ENCODE measurements at places on chromosomes 2 and 18.
A peak's percentile ranks its signal among the peaks of the same experiment; 100 is the strongest.

- peak; percentile 53 for DNase-seq
Measured at GRCh38 chr2:54106631-54107454, 8.6 kb upstream of the ACYP2 start.

- DNase-seq: no peak
Measured at GRCh38 chr2:100786297-100786658, 33.7 kb upstream of the NPAS2 start.

- DNase-seq: no peak
Measured at GRCh38 chr18:27223526-27224291, 38.6 kb upstream of the CHST9 start.

GRCh38 chr2:37984589-37984988 lies 59.5 kb downstream of the RMDN2 start:
- DNase-seq: no peak

DNA sequence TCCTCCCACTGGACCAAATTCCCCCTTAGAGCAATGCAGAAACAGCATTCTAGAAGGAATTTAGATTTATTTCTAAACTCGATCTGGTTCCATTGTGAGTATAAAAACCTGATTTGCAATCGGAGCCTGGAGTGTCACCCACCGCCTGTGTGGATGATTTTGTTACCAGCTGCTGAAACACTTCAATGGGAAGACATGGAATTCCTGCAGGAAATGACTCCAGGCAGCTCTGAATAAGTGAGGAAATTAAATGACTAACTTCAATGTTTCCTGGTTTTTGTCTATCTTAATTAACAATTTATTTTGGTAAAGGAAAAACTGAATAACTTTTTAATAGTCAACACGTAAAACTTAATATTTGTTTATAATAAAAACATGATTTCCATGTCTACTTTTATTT lies 19.3 kb downstream of the CTAGE1 start:
- DNase-seq: no peak

DNA sequence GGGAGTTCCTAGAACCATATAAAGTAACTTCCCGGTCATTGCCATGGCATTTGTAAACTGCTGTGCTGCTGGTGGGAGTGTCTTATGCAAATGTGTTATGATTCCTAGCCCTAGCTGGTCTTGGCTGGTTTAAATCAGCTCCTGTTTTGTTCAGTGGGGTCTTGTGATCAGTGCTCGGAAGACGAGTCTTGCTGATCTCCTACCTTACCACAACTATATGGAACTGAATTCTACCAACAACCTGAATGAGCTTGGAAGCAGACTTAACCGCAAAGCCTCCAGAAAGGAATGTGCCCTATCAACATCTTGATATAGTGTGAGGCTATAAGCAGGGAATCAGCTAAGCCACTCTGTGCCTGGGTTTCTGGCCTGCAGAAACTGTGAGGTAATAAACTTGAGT lies 33.5 kb downstream of the POLE4 start:
- DNase-seq: no peak

- no peak for DNase-seq
Measured at GRCh38 chr2:22756276-22757043, 628.5 kb upstream of the KLHL29 start.

DNA sequence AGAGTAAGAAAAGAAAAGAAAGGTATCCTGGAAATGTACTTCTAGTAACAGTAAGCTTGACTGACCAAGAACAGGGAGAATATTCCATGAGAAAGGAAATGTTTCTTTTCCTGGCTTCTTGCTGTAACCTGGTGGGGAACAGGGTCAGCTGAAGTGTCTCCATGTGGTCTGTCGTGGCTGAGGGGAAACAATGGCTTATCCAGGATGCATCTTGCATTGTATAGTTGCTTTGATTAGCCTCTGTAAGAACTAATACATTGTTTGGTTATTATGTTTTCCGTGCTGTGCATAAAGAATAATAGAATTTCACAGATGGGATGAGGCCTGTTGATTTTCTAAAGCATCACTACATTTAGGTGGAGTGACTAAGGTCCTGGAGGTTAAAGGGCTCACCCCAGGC lies 4.9 kb downstream of the CREG2 start:
- DNase-seq: no peak

- DNase-seq: no peak
Measured at GRCh38 chr18:56444201-56444600, 194.2 kb downstream of the TXNL1 start.

DNA sequence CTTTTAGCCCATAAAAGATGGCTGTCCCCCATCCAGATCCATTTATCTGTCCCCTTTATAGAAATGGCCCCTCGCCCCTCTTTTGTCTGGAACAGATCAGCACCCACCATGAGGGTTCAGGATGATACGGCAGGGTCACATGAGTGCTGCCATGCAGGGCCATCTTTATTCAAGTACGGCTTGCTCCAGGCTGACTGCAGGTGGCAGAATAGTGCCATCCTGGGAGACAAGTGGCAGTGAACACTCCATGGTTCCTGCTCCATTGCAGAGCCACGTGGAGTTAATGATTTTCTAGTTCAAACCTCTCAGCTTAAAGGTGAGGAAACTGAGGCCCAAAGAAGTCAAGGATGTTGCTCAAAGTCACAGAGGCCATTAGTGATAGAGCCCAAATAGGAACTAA lies 180.6 kb downstream of the CLIP4 start:
- DNase-seq: peak; percentile 18

DNA sequence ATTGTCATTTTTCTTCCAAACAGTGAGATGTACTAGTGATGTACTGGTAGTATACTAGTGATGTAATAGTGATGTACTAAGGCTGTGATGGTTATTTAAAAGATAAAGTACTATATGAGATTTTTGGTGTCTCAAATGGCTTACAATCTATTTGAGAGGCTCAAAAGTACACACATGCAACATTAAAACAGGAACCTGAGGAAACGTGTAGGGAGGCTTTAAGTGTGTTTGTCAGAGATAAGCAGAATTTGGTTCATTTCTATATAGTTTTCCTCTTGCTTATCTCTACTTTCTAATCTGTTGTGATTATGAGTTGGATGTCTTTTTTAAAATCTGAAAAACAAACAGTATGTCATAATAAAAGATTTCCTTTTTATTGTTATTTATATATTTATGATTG lies 100.9 kb upstream of the SERTAD2 start:
- no peak for DNase-seq

GRCh38 chr2:50878251-50878650 lies 153.7 kb downstream of the NRXN1 start:
- no peak for DNase-seq

GRCh38 chr2:107777974-107778373 lies 48.7 kb upstream of the RGPD4 start:
- DNase-seq: no peak

DNA sequence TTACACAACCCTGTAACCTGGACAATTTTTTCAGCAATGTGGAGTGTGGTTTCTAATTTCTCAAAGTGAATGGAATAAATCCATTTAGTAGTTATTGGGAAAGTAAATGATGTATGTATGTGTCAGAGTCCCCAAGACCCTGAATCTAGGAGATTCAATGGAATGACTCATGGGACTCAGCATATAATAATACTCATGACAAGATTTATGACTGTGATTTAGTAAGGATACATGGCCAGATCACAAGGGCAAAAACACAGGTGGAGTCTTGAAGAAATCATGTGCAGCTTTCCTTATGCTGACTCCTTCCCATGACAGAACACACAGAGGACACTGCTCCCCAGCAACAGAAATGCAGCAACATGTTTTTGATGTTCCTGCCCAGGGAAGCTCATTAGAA lies 1877.7 kb upstream of the LRRTM1 start:
- DNase-seq: no peak

GRCh38 chr2:238761868-238762267 lies 86.0 kb upstream of the TWIST2 start:
- DNase-seq: no peak

- DNase-seq: no peak
Measured at GRCh38 chr2:151906633-151906998, 78.4 kb upstream of the ARL5A start.

DNA sequence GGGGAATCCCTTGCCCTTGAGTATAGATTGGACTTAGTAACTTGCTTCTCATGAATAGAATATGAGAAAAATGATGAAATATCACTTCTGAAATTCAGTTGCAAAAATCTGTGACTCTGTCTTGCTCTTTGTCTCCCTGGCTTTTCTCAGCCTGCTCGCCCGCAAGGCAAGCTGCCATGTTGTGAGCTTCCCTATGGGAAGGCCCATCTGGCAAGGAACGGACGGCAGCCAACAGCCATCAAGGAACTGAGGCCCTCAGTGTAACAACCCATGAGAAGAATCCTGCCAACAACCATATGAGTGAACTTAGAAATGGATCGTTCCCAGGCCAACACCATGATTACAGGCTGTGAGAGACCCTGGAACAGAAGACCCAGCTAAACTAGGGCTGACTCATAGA lies 58.4 kb upstream of the PGAP1 start:
- DNase-seq: no peak

- DNase-seq: no peak
Measured at GRCh38 chr18:75134611-75134975, 74.3 kb downstream of the PTGR3 start.

- DNase-seq: no peak
Measured at GRCh38 chr2:24024996-24025663, 15.2 kb downstream of the MFSD2B start.

- DNase-seq: no peak
Measured at GRCh38 chr2:215933151-215933550, 80.2 kb downstream of the MREG start.

- DNase-seq: no peak
Measured at GRCh38 chr2:86815611-86816010, 24.9 kb upstream of the CD8A start.

DNA sequence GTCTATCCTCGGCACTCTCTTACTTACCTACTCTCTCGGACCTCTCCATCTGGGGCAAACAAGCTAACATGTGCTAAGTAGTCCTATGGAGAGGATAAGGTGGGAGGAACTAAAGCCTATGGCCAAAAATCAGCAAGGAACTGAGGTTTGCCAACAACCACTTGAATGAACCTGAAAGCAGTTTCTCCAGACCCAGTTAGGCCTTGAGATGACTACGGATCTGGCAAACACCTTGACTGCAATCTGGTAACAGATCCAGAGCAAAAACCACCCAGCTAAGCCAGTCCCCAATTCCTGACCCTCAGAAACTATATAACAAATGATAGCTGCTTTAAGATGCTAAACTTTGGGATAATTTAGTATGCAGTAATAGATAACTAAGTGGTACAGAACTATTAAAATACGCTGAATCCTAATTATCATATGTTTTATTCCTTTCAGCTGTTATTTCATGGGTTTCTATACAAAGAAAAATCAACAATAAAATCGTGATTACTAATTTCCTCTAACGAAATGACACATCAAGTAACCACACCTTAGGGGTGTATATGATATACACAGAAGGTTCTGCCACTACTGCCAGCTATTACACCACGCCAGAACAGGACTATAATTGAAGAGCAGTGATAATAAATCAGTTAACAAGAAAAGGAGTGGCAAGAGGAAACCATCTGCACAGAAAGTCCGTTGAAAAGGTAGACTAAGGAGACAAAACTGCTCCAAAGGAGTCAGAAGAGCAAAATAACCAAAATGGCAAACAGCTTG lies 3.2 kb downstream of the FARSB start:
- no peak for DNase-seq

DNA sequence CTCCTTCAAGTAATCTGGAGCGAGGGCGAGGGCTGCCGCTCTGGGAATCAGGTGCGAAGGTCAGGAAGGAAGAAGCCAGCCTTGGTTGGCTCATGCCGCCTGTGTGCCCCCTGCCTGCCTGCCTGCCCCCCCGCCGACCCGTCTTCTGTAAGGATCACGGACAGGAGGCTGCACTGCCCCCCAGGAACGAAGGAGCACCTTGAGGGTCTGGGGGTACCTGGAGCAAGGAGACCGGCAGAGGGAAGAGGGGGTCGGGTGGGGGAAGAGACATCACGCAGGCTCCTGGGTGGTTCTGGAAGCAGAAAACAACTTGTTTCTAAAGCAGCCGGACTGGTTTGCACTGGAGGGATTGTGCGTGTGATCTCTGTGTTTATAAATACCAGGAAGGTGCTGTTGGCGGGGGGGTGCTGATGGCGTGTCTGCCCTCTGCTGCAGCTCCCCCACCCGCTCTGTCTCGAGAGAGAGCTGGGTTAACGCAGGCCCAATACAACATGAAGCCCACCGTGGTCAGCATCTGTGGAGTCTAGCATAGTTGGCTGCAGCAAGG lies 1.7 kb downstream of the FOSL2 start:
- DNase-seq: no peak

- DNase-seq: no peak
Measured at GRCh38 chr18:26791676-26792075, 73.8 kb downstream of the AQP4 start.

- DNase-seq: no peak
Measured at GRCh38 chr2:173161040-173161439, 85.4 kb downstream of the MAP3K20 start.

DNA sequence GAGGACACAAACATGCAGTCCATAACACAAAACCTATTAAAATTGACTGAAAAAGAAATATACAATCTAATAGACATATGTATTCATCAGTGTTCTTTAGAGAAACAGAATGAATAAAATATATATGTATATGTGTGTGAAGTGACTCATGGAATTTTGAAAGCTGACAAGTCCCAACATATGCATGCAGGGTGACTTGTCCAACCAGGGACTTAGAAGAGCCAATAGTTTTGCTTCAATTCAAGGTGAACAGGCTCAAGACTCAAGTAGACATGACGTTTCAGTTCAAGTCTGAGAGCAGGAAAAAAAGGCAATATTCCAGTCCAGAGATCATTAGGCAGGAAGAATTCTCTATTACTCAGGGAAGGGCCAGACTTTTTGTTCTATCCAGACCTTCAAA lies 271.2 kb upstream of the SETBP1 start:
- no peak for DNase-seq

- no peak for DNase-seq
Measured at GRCh38 chr2:154995361-154995760, 296.9 kb downstream of the KCNJ3 start.

GRCh38 chr2:33782395-33783230 lies 183.5 kb upstream of the FAM98A start:
- no peak for DNase-seq

GRCh38 chr18:3919396-3920061 lies 469.6 kb downstream of the TGIF1 start:
- DNase-seq: no peak

DNA sequence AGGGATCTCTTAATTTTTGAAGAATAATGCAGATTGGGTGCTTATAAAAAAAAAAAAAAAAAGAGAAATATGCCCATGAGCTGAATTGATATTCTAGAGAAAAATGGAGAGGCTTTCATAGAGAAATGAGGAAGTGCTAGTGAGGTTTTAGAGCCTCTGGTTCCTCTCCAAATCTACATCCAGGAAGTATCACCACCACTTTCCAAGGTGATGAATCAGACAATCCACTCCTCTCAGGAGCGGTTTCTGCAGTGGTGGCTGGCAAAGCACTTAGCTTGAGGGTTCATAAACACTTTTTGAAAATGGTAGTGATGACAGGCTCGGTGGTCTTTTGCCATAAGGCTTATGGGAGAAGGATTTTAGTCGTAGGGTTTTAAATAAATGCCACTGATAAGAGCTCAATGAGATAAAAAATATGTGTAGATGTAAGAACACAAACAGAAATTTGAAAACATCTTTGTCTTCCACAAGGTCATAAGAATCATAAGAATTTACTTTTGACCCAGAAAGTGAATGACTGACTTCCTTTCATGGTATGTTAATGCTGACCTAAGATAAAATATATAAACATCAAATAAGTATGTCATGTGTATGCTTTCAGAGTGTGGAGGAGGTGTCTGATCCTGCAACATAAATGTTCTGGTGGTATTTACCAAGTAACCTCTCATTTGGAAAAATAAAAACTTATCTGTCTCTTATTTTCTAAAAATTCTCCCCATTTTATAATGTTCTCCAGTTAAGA lies 42.1 kb upstream of the DSG1 start:
- DNase-seq: peak; percentile 18

GRCh38 chr18:12295389-12296086 lies 12.5 kb upstream of the TUBB6 start:
- no peak for DNase-seq
